ENCODE measurements at places on chromosomes 3 and 15. TPM values are rescaled to one million over a fixed set of nuclear protein-coding genes. Genes with fewer than 3 reads are reported as not detected.

DNA sequence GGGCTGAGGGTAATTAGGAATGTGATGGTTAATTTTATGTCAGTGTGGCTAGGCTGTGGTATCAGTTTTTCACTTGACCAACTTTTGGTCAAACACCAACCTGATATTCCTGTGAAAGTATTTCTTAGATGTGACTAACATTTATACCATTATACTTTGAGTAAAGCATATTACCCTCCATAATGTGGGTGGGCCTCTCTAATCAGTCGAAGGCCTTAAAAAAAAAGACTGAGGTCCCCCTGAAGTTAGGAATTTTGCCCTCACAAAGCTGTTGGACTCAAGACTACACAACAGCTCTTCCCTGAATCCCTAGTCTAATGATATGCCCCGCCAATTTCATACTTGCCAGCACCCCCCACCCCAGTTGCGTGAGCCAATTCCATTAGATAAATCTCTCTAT is 12.5 kb downstream of the SLMAP start:
- no peak overlapping the region for H3K27ac ChIP-seq
- no peaks in the 10 kb centered on the region for H3K36me3 ChIP-seq
- no peaks in the 10 kb centered on the region for H3K27me3 ChIP-seq
- no peaks in the 10 kb centered on the region for H3K4me1 ChIP-seq
- DNase-seq: no peak

GRCh38 chr15:42034628-42035434 is 14.0 kb upstream of the PLA2G4E start:
- H3K4me1 ChIP-seq: no peaks in the 10 kb centered on the region
- no peaks in the 10 kb centered on the region for H3K27me3 ChIP-seq
- H3K36me3 ChIP-seq: no peaks in the 10 kb centered on the region
- no peak overlapping the region for H3K4me3 ChIP-seq
- no peak overlapping the region for H3K27ac ChIP-seq

DNA sequence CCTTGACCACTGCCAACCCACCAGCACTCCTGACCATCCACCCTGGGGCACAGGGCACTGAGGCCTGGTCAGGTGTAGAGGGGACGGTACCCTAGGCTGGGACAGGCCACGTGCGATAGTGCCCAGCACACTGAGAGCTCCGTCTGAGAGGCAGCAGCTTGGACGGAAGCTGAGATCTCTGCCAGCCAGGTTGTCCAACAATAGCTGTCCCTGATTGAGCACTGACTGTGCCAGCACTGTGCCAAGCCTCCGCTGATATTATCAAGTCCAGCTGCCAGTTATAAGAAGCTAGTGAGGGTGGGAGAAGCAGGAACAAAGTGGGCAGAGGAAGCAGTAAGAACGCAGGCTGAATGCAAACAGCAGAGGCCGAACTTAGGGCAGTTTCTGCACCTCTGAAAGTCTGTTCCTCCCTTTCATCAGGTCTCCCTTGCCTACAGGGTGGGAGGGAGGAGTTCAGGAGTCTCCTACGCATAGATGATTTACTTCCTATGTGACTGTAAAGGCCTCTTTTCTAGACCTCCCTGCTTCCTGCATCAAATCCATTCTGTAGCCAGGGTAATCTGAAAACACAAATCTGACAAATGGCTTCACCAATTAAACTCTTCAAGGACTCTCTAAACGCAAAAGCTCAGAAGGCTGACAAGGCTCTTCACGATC is 29.7 kb downstream of the MRPS11 start:
- no peak overlapping the region for H3K4me3 ChIP-seq
- H3K27me3 ChIP-seq: no peaks in the 10 kb centered on the region
- no peak for DNase-seq
- H3K27ac ChIP-seq: no peak overlapping the region
- 0 out of 2 replicates have a peak, but pooled peaks cover 2% of the 10 kb centered on the region for H3K36me3 ChIP-seq

DNA sequence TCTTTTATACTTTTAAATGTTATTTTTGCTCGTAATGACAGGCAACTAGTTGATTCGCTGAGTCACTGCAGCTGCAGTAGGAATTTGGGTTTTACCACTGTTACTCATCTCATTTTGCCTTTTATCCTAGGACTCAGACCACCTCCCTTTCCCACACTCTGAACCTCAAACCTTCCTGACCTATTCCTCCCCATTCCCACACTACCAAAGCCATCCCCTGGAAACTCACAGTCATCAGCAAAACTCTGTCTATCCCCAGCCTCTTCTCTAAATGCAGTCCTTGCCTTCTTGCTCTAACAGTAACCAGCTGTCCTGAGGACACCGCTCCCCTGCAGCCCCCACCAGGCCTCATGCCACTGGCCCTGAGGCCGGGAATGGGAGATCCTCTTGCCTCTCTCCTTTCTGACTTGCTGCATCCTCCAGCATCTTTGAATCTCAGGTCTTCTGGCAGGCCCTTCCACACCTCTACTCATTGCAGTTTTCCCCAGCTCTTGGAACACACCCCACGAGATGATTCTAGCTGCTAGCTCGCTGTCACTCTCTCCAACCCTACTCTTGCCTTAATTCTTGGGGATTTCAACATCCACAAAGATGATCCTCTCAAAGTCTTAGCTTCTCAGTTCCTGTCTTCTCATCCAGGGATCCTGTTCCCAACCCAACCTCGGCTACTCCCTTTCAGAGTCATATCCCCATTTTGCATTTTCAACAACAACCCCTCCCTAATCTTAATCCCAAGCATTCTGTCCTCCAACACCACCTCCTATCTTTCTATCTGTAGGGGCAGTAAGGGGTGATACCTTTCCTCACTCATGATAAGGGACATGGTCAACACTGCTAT is 55.9 kb upstream of the C3orf80 start:
- H3K4me1 ChIP-seq: 0 out of 2 replicates have a peak, but pooled peaks cover 2% of the 10 kb centered on the region
- H3K27me3 ChIP-seq: no peaks in the 10 kb centered on the region
- H3K36me3 ChIP-seq: no peaks in the 10 kb centered on the region
- no peak overlapping the region for H3K27ac ChIP-seq
- peak; percentile 6 for DNase-seq
- H3K4me3 ChIP-seq: no peak overlapping the region

- no peak for DNase-seq
- H3K27me3 ChIP-seq: no peaks in the 10 kb centered on the region
- no peaks in the 10 kb centered on the region for H3K36me3 ChIP-seq
Measured at GRCh38 chr3:141044695-141045641, 6.2 kb upstream of the SPSB4 start.

DNA sequence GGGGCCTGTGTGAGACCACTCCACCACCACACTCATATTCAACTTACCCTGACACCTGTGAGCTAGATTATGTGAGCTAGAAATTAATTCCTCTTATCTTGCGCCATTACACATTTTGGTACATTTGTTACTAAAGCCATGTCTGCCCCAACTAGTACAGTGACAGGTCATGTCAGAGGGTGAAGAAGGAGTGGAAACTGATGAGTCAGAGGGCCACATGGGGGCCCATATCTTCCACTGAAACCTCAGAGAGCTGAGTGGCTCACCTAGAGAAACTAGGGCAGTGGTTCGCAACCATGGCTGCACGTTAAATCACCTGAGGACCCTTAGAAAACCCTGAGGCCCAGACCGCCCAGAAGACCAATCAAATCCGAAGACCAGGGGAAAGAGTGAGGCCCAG is 15.7 kb upstream of the MEF2A start:
- H3K36me3 ChIP-seq: no peaks in the 10 kb centered on the region
- H3K27ac ChIP-seq: no peak overlapping the region
- no peak overlapping the region for H3K4me3 ChIP-seq
- peaks cover 16% of the 10 kb centered on the region for H3K4me1 ChIP-seq
- no peaks in the 10 kb centered on the region for H3K27me3 ChIP-seq
- no peak for DNase-seq

GRCh38 chr3:37487785-37488184 is 313.4 kb upstream of the LRRFIP2 start:
- H3K4me1 ChIP-seq: no peaks in the 10 kb centered on the region
- no peak for DNase-seq
- no peak overlapping the region for H3K27ac ChIP-seq
- no peak overlapping the region for H3K4me3 ChIP-seq

GRCh38 chr15:53434174-53434678 is 325.2 kb downstream of the WDR72 start:
- DNase-seq: no peak
- no peaks in the 10 kb centered on the region for H3K36me3 ChIP-seq
- no peak overlapping the region for H3K27ac ChIP-seq
- no peaks in the 10 kb centered on the region for H3K27me3 ChIP-seq
- no peak overlapping the region for H3K4me3 ChIP-seq

- H3K27ac ChIP-seq: peak overlapping the region; percentile 90
- no peak overlapping the region for H3K4me3 ChIP-seq
- no peaks in the 10 kb centered on the region for H3K36me3 ChIP-seq
- H3K27me3 ChIP-seq: no peaks in the 10 kb centered on the region
Measured at GRCh38 chr15:65245096-65245856, 34.0 kb upstream of the CILP start.

DNAJA4 gene
- total RNA-seq: not detected

DNA sequence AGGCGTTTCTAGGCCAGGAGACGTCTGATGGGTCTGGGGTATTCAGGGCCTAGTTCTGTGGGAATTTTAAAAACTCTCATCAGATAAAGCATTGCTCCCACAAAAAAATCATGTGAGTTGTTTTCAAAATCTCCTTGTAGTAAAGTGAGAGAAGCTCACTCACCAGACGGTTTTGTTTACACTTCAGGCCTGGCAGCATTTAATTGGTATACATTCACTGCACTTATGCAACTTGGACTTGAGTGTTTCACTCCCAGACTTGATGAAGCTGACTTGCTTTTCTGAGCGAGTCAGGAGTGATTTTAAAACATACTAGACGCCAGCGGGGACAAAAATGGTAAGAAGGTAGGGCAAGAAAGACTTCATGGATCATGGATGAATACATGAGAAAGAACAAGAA is 75.2 kb downstream of the SLCO3A1 start:
- DNase-seq: no peak
- no peaks in the 10 kb centered on the region for H3K27me3 ChIP-seq
- no peak overlapping the region for H3K4me3 ChIP-seq
- H3K36me3 ChIP-seq: no peaks in the 10 kb centered on the region
- H3K27ac ChIP-seq: no peak overlapping the region

DNA sequence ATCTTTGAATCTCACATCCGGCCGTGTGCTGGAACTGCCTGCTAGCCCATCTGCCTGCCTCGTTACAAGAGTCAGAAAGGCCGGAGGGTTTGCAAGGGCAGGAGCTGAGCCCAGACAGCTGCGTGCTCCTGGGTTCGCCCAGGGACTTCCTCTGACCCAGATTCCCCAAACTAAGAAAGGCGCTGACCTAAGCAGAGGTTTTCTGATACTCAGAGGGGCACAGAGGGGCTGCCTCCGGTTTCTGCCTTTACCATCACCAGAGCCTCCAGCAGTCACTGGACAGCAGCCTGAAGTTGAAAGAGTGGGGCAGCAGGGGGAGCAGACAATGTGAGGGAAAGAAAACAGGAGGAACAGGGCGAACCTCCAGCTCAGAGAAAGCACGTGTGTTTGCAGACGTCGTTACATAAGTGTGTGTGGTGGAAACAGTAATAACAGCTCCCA is 33.4 kb upstream of the RAD18 start:
- peak; percentile 31 for DNase-seq
- no peak overlapping the region for H3K27ac ChIP-seq
- no peak overlapping the region for H3K4me3 ChIP-seq
- peaks cover 4% of the 10 kb centered on the region for H3K27me3 ChIP-seq
- peaks cover 7% of the 10 kb centered on the region for H3K4me1 ChIP-seq

C15orf62 gene
- total RNA-seq: 0.10 TPM

- H3K27me3 ChIP-seq: no peaks in the 10 kb centered on the region
- no peaks in the 10 kb centered on the region for H3K36me3 ChIP-seq
- no peak overlapping the region for H3K27ac ChIP-seq
- H3K4me3 ChIP-seq: no peak overlapping the region
- no peak for DNase-seq
Measured at GRCh38 chr3:183629546-183630301, 5.7 kb upstream of the KLHL24 start.

LYZL4 gene
- not detected for total RNA-seq

CMTM8 gene
- 3.3 TPM for total RNA-seq

GRCh38 chr3:63933459-63933858 is 21.3 kb upstream of the SCAANT1 start:
- no peaks in the 10 kb centered on the region for H3K36me3 ChIP-seq
- no peaks in the 10 kb centered on the region for H3K27me3 ChIP-seq
- no peak for DNase-seq
- no peak overlapping the region for H3K4me3 ChIP-seq
- H3K4me1 ChIP-seq: no peaks in the 10 kb centered on the region

DNA sequence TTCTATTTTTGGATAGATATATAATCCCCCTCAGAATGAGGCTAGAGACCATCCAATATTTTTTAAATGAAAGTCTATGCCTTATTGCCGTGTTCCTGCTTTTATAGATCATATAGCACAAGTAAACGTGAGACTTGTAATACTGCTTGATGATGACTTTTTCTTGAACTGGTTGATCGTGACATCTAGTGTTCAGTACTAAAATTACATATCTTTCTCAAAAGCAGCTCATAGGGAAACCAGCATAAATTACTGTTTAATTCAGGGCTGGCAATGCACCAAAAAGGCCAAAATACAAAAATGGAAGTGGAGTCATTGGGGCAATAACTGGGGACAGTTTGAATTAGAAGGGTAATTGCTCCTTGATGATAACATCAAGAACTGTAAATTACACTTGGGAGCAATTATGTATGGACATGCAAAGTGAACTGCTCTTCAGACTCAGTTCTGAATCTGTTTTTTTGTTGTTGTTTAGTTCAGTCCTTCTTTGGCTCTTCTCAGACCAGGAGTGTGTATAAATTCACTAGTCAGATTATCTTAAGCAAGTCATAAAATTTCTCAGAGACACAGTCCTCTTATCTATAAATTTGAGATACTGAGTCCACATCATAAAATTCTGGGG is 325.3 kb downstream of the THSD4 start:
- DNase-seq: no peak
- H3K36me3 ChIP-seq: no peaks in the 10 kb centered on the region
- H3K4me1 ChIP-seq: peaks cover 11% of the 10 kb centered on the region

DNA sequence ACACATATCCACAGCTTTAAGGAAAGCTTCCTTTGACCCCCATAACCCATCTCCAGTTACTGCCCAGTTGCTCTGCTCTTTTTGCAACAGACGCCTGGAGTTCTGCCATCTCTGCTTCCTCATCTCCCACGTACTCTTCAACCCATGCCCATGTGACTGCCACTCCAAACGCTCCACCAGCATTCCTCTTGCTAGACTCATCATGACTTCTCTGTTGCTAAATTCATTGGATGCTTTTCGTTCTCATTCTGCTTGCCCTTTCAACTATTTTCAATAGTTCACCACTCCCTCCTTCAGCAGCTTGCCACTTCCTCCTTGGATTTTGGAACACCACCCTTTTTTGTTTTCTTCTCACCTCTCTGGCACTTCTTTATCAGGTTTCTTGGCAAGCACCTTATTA is 2.7 kb upstream of the KNSTRN start:
- DNase-seq: peak; percentile 58
- no peak overlapping the region for H3K27ac ChIP-seq
- H3K27me3 ChIP-seq: no peaks in the 10 kb centered on the region
- H3K4me1 ChIP-seq: no peaks in the 10 kb centered on the region
- H3K36me3 ChIP-seq: peaks cover 1% of the 10 kb centered on the region

DNA sequence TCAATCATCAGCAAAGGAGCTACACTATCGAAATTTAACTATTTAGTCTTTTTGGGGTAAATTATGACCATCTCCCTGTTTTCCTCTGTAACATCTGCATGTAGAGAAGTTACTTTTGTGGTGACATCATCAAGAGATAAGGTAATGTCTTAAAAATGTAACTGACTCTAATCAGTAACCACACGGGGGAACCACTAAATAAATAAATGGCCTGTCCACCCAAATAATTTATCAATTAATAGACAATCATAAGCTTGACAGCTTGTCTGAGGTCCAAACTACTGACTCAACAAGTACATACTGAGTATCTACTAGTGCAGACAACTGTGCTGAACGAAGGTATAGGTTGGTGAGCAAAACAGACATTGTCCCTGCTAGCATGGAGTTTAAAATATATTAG is 219.3 kb downstream of the SLC9A9 start:
- no peak overlapping the region for H3K4me3 ChIP-seq
- no peak overlapping the region for H3K27ac ChIP-seq
- no peaks in the 10 kb centered on the region for H3K27me3 ChIP-seq
- H3K36me3 ChIP-seq: no peaks in the 10 kb centered on the region
- no peak for DNase-seq

CILP gene
- not detected for total RNA-seq

MOBP gene
- total RNA-seq: 0.04 TPM
